ENCODE measurements at places on chromosomes 16 and 17. TPM values are rescaled to one million over a fixed set of nuclear protein-coding genes. Genes with fewer than 3 reads are reported as not detected.

INO80E gene
- 39.7 TPM for total RNA-seq

CES3 gene
- total RNA-seq = 5.9 TPM

DNA sequence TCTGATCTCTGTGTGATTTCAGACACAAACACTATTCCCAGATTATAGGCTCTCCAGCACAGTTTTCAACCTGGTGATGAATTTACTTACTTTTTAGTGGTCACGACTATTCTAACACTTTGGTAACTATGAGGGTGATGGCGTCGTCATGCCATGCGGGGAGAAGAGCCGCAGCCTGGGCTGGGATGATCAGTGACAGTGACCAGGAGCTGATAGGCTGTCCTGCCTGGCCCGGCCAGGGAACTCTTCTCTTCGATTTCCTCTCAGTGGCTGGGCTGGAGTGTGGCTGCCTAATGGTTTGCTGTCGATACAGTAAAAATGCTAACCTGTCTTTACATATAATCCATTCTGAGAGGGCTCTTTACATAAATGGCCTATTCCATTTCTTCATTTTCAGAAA is 113.1 kb downstream of the IRX3 start:
- no peaks in the 10 kb centered on the region for H3K27me3 ChIP-seq
- DNase-seq = no peak
- H3K36me3 ChIP-seq = no peaks in the 10 kb centered on the region
- H3K4me3 ChIP-seq = no peak overlapping the region
- H3K4me1 ChIP-seq = no peaks in the 10 kb centered on the region
- no peak overlapping the region for H3K27ac ChIP-seq

DNA sequence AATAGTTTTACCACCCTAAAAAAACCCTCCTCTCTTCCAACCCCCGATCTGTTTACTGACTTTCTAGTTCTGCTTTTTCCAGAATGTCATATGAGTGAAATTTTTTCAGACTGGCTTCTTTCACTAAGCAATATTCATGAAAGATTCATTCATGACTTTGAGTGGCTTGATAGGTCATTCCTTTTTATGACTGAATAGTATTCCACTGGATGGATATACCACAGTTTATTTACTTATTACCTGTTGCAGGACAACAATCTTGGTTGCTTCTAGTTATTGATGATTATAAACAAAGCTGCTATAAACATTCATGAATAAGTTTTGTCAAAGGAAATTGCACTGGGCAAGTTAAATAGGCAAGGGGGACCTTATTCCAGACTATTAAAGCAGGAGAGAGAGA is 264.2 kb downstream of the UTP18 start:
- H3K4me1 ChIP-seq = no peaks in the 10 kb centered on the region
- no peak for DNase-seq
- H3K27me3 ChIP-seq = no peaks in the 10 kb centered on the region
- no peak overlapping the region for H3K4me3 ChIP-seq

- DNase-seq = peak; percentile 62
- H3K27me3 ChIP-seq = no peaks in the 10 kb centered on the region
- H3K4me3 ChIP-seq = peak overlapping the region; percentile 82
- H3K36me3 ChIP-seq = no peaks in the 10 kb centered on the region
Observed at GRCh38 chr17:42387661-42388380, 421 bp downstream of the STAT3 start.

GRCh38 chr16:17476414-17477259 is 5.9 kb upstream of the XYLT1 start:
- H3K4me1 ChIP-seq = no peaks in the 10 kb centered on the region
- H3K36me3 ChIP-seq = no peaks in the 10 kb centered on the region
- no peak overlapping the region for H3K4me3 ChIP-seq
